ENCODE measurements at places on chromosomes 2 and 18.
A peak's percentile ranks its signal among the peaks of the same experiment; 100 is the strongest.

DNA sequence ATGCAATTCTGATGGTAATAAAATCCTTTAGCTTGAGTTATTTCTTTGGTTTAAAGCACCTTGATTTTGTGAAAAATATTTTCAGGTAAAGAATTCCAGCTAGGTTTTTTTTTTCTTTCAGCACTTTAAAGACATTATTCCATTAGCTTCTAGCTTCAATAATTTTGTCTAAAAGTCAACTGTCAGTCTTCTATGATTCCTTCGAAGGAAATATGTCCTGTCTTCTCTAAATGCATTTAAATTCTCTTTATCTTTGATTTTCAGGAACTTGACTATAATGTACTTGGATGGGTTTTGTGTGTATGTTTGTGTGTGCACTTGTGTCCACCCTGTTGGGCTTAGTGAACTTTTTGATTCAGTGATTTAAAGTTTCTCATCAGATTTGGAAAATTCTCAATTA, 4.7 kb downstream of the LONRF2 start:
- no peak for DNase-seq

- DNase-seq: no peak
Measured at GRCh38 chr2:213228638-213229037, 55.6 kb upstream of the SPAG16 start.

- DNase-seq: no peak
Measured at GRCh38 chr18:2197946-2198345, 373.4 kb downstream of the METTL4 start.

GRCh38 chr2:10123281-10123680, 742 bp downstream of the RRM2 start:
- no peak for DNase-seq

DNA sequence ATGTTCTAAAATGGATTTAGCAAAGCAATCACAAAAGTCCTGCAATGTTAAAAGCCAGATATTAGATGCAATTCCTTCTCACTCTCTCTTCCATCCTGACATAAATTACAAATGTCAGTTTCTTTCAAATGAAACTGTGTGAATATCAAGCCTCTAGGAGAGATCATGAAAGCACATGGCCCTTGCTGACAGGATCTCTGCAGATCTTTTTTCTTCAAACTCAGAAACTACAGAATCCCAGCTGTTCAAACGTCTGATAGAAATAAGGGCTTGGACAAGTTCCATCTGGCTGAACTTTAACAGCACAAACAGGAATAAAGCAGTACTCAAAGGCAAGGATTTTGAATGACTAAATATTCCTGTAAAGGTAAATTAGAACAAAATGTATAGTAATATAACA, 47.6 kb downstream of the PDE1A start:
- no peak for DNase-seq

DNA sequence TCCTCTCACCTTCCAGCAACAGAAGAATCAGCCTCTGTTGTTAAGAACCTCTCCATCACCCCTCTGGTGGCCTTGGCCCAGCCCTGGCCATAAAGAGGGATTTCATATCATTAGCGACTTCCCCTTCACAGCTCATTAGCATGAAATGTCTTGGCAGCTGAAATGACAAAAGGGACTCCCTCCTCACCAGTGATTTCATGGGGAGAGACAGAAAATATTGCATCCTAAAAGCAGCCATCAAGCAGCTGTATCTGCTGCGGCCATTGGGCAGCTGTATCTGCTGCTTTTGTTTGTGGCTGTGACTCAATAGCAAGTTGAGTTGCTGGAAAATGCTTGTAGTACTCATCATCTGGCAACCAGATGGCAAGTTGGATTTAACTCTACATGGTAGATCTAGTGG, 105.9 kb upstream of the RMDN2 start:
- peak; percentile 55 for DNase-seq

DNA sequence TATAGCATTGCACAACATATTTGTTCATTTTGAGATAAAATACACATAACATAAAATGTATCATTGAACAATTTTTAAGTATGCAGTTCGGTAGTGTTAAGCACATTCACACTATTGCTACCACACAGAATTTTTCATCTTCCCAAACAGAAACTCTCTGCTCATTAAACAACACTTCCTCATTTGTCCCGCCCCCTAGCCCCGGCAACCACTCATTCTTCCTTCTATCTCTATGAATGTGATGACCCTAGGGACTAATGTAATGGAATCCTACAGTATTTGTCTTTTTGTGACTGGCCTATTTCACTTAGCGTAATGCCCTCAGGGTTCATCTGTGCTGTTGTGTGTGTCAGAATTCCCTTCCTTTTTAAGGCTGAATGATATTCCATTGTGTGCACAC, 95.4 kb downstream of the TSHZ1 start:
- no peak for DNase-seq

- DNase-seq: no peak
Measured at GRCh38 chr2:182611009-182611408, 105.0 kb upstream of the DNAJC10 start.

GRCh38 chr2:142291969-142292368, 161.2 kb upstream of the LRP1B start:
- no peak for DNase-seq

GRCh38 chr2:30823452-30823851, 16.2 kb upstream of the CAPN13 start:
- peak; percentile 68 for DNase-seq

DNA sequence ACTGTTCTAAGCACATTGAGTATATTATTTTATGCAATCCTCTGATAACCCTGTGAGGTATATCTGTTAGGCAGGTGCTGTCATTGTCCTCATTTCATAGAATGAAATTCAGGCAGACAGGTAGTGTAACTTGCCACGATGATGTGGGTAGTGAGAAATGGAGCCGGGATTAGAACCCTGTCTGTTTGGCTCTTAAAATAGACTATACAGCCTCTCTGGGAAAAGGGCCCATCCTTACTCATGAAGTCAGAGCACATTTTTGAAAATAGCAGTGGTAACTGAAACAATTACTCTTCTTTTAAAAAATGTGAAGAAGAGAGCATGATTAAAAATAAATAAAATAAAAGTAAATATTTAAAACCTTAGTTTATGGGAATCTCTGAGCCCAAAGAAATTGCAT, 23.0 kb downstream of the FAM171B start:
- DNase-seq: no peak

- DNase-seq: no peak
Measured at GRCh38 chr2:88897715-88898114, 206.2 kb downstream of the RPIA start.

DNA sequence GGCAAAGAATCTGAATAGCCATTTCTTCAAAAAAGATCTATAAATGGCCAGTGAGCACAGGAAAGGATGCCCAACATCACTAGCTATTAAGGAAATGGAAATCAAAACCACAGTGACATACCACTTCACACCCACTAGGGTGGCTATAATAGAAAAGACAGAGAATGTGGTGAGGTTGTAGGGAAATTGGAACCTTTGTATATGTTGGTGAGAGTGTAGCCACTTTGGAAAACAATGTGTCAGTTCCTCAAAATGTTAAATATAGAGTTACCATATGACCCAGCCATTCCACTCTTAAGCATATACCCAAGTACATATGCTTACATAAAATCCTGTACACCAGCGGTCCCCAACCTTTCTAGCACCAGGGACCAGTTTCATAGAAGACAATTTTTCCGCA, 152.8 kb downstream of the SMAD2 start:
- DNase-seq: no peak

DNA sequence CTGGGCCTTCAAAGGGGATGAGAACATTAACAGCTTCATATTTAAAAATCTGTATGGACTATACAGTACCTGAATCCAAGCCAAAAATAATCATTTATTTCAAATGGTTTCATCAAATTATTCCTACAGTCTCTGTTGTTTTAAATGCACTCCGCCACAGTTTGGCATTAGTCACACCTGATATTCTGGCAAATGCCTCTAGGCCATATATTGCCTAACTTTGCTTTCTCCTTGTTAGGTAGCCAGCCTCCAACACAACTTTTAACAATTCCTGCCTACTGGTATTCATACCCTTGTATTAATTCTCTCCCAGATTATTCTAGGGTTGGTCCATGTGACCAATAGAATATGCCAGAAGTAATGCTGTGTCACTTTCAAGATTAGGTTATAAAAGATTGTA, 146.6 kb upstream of the FANCL start:
- DNase-seq: no peak

DNA sequence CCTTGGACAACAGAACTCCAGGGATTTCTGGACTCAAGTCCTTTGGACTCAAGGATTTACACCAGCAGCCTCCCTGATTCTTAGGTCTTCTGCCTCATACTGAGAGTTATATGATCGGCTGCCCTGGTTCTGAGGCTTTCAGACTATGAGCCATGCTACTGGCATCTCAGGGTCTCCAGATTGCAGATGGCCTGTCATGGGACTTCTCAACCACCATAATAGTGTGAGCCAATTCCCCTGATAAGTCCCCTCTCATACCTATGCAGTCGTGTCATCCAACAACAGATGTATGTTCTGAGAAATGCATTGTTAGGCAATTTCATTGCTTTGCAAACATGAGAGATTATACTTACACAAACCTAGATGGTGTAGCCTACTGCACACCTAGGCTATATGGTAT, 61.4 kb upstream of the MSTN start:
- DNase-seq: no peak

GRCh38 chr2:158647436-158648231, 147.5 kb upstream of the DAPL1 start:
- peak; percentile 10 for DNase-seq

DNA sequence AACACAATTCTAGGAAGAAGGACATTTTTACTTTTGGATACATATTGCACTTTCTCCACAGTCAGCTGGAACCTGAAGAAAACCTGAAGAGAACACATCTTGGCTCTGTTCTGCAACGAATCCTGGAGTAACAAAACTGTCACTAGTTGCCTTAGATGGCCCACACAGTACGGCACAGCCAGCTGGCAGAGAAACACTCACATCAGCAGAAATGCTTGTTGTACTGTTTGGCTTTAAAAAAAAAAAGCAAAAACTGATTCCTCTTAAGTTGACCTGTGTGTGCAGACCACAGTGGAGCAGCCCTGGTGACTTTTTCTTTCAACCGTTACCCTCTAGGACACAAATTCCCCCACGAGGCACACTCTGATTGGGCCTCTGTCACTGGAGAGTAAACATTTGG, 152.3 kb upstream of the TWIST2 start:
- DNase-seq: no peak

DNA sequence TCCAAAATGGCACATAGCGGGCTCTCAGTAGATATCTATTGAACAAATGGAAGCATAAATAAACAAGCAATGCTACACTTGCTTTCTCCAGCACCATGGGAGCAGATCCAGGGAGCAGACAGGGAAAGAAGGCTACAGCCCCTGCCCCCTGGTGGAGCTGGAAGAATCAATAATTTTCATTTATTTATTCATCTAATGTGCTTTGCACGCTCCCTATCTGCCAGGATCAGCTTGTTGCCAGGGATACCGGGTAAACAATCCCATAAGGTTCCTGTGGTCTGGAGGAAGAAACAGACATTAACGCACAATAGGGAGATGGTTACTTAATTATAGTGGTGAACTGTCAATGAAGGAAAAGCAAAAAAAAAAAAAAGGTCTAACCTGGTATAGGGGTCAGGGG, 40.1 kb upstream of the CLASP1 start:
- peak; percentile 39 for DNase-seq

GRCh38 chr2:218145124-218145523, 19.3 kb downstream of the CXCR2 start:
- no peak for DNase-seq

DNA sequence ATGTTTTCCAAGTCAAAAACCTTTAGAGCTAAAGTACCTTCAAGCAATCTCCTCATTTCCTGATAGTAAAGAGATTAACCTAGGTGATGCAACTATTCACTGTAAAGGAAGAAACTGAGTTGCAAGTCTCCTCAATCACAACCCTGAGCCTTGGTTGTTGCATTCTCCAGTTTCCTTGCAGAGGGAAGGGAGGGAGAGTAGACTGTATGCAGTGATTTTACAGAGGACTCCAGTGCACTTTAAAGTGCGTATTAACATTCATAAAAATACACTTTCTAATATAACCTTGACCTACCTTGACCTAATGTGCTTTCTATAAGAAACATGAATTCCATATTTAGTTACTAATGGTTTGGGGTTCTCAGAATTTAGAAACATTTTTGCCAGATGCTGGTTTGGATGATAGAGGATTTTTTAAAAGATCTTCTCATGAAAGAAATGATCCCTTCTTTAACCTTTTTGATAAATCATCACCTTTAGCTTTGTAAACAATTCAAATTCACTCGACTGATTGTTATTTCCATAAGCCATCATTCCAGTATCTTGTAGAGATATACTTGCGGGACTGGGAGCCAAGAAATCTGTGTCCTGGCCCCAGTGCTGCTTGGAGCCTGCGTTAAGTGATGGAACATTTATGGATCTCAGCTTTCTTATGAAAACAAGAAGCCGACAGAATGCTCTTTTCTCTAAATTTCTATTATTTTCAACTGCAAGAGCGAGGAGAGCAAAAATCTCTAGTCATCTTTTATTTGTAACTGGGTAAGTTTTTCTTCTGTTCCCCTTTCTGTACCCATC, 228.3 kb downstream of the ZNF521 start:
- no peak for DNase-seq

GRCh38 chr2:134399096-134399495, 145.2 kb downstream of the MGAT5 start:
- no peak for DNase-seq

DNA sequence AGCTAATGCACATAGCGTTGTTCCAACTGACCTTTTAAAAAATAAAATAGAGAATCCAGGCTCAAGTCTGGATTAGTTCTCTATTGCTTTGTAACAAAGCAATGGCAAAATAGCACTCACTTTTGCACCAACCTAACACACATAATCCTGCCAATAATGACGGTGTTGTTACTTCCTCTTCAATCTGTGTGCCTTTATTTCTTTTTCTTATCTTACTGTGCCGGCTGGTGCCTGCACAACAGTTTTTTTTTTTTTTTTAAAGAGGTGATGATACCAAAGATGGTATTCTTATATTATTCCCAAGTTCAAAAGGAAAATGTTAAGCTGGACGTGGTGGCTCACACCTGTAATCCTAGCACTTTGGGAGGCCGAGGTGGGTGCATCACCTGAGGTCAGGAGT, 3.4 kb downstream of the PLB1 start:
- DNase-seq: no peak

GRCh38 chr2:46340740-46341420, 43.7 kb downstream of the EPAS1 start:
- DNase-seq: no peak

DNA sequence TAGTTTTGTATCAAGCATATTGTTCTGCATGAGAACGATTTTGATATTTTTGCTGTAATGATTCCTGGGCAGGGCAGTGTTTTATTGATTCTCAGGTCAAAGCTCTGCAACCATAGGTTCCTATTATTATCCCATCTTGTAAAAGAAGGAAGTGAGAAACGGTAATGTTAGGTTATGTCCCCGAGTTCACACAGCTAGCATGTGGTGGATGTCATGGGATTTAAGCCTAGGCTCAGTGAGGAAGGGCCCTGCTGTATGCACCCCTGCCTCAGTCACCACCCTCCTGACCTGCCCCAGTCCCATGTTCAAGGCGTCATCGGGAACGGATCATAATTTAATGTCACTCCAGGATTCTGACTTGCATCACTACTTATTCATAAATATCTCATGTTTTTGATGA, 10.7 kb downstream of the ACP1 start:
- no peak for DNase-seq
